ENCODE measurements at places on chromosomes 12 and 14.

DNA sequence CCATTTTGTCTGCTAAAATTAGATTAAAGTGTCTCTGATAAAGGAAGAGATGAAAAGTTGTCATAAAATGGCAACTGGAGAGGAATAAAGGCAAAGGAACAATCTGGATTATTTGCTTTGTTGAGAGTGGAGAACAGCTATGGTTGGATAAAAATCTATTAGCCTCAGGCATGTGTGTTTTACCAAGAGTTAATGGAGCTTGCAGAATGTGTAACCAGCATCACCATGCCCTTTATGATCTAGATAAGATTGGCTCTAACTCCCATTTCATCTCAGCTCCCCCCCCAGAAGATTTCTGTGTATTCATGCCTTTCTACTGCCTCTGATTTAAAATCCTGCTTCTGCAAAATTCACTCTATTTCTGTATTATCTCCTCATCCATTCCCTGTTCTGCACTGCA is 93.8 kb downstream of the GALC start:
- DNase-seq: no peak

GRCh38 chr14:100076606-100077005 is 11.4 kb downstream of the EVL start:
- no peak for DNase-seq

- no peak for DNase-seq
Measured at GRCh38 chr14:80316441-80316840, 105.1 kb upstream of the DIO2 start.

DNA sequence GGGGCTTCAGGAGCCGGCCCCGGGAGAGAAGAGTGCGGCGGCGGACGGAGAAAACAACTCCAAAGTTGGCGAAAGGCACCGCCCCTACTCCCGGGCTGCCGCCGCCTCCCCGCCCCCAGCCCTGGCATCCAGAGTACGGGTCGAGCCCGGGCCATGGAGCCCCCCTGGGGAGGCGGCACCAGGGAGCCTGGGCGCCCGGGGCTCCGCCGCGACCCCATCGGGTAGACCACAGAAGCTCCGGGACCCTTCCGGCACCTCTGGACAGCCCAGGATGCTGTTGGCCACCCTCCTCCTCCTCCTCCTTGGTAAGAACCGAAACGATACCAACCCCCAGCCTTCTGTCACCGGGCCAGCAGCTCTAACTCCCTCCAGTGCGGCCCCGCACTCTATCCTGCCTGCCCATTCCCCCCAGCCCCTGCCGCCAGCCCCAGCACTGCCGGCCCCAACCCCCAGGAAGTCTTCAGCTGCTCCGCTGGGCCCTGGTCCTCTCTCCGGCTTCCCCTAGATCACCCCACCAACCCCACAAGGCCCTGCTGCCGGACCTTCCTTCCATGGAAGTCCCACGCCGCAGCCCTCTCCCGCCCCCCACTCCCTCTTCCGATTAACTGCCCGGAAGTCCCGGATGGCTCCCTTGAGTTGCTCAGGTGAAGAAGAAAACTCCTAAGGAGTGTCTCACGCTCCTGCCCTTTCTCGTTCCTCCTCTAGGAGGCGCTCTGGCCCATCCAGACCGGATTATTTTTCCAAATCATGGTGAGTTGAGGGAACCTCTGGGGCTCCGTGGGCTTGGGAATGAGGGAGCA is 693 bp downstream of the LRP10 start:
- peak; percentile 77 for DNase-seq

DNA sequence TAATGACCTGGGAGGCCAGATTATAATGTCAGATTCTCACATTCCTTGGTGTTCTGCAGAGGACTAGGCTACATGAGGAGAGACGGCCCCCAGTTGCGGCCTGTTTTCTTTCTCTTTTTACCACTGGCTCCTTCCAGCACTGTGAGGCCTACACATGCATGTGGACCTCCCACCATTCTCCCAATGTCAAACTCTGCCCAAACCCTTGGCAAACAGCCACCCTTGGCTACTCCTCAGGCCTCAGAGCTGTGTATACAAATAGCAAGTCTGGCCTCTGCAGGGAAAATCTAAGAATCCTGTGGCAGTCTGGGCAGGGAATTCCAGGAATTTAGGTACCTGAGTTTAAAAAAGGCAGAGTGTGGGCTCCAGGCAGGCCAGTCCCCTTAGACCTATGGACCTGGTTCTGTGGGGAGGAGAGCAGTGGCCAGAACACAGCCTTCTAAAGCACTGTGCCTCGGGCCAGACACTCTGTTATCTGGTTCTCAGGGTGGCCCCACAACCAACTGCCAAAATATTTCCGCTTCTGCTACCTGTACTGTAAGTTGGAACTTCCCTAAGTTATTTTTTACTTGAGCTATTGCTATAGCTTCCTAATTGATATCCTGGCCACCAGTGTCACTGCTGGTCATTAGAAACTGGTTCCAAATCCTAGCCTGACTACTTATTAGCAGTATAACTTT is 19.9 kb upstream of the NEDD1 start:
- no peak for DNase-seq

GRCh38 chr14:90408713-90409112 is 11.9 kb downstream of the CALM1 start:
- DNase-seq: no peak

GRCh38 chr12:30827101-30828066 is 72.6 kb upstream of the CAPRIN2 start:
- no peak for DNase-seq

GRCh38 chr12:22788913-22789312 is 163.9 kb downstream of the ETNK1 start:
- DNase-seq: no peak

DNA sequence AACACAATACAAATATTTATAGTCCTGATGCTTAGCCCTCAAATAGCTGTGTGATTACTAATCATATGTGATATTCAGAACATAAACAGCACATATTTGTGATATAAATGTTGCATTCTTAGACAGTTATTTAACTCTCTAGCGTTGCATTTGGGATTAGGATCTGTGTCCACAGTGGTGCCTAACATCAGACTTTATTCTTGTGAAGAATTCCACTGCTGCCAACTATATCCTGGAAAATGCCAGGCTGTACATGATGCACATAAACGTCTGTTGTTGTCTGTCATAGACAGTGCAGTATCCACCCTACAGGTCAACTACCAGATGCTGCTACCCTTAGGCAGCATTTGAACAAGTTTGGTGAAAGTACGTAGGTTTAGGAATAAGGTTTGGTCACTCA is 39.0 kb downstream of the SLC38A4 start:
- no peak for DNase-seq

- DNase-seq: no peak
Measured at GRCh38 chr12:69666798-69667197, 32.3 kb downstream of the BEST3 start.

DNA sequence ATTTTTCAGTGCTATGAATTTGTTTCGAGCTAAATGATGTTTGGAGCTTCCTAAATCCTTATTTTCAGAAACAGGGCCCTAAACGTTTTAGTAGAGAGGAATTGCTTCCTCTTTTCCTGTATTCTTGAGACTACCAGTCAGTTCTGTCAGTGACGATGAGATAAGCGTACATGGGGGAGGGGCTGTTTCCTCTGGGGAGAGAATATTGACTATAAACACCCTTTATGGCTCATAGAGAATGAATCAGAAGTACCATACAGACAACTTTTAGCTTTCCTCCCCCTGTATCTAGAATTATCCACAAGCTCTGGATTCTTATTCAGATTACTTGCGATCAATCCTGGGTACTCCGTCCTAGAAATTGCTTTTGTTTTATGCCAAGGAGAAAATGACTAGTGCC is 5.1 kb downstream of the TBK1 start:
- DNase-seq: peak; percentile 66

DNA sequence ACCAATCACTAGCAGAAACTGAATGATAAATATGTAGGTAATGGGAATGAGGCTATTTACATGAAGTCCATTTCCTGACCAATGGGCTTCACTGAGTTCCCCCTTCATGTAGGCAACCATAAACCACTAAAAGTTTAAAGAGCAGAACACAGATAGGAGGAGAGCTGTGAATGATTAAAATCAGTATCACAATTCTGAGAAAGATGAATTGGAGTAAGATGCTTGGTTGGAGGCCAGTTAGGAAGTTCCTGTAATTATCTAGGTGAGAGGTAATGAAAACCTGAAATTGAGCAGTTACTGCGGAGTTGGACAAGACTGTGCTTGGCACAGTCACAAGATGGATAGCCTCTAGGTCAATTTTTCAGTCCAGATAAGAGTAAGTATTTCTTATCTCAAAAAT is 56.6 kb downstream of the GALNT4 start:
- peak; percentile 39 for DNase-seq

DNA sequence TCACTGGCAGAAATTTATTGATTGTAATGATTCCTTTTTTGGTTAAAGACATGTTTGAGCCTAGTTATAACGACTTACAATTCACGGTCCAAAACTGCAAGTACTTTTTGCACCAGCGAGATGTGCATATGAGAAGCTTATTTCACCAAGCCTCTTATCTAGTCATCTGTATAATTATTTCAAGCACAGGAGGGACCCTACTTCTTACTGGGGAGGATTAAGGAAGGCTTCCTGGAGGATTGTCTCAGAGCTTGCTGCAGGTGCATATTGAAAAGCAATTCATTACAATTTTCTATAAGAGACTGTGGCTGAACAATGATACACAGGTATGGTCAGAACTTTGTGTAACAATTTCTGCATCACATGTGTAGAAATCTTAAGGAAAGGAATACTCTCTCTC is 152.9 kb downstream of the CAND1 start:
- no peak for DNase-seq

GRCh38 chr12:56321027-56321426 is 5.2 kb upstream of the CNPY2 start:
- DNase-seq: no peak

DNA sequence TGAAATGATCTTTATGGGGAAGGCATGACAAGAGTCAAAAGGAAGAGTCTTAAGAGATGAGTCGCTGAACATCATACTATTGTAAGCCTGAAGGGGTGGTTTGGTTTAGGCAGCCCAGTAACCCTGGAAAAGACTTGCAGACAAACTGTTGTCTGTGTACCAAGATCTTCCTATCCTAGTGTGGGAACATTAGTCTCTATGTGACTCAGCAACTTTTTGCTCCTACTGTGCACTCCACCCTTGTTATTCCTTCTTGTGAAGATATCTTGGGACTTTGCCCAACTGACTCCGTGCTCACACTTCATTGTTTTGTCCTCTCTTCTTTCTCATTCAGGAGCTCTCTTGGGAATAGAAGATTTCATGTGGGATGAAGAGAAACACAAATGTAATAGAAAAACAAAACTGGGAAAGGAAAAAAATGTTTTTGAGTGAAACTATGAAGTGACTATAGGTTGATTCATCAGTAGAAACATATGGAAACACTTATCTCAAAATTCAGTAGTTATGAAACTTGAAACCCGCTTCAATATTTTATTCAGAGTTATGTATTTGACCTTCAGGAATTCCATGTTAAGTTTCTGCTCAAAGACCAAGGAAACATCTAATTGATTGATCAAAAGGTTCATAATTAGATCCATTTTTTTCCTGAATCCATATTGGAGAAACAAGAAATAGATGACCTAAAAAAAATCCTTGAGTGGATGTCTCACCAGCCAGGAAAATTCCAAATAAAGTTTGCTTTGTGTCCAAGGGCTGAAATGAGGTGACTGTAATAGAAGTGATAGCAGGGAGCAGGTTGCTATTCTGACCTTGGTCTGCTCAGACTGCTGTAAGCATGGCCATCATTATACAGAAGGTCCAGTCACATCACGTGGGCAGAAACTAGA is 67.2 kb downstream of the BTG1 start:
- DNase-seq: no peak

DNA sequence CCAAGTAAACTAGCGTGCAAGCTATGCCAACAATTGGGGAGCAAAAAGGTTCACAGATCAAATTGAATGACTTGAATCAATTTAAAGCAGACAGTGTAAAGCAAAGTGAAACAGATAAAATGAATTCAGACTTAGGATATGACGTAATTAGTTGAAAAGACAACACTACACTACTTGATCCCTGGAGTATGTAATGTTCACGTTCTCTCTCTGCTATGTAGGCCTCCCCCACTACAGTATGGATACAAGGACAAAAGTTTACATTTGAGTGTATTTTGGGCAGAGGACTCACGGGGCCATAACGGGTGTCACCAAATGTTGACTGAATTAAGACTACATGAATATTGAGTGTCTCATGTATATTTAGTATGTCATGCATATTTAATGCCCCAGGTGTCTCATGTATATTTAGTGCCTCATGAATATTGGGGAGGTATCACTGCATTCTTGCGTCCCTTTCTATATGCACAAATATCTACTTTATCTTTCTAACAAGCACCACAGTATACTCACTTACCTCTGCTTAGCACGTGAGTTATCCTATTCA is 44.5 kb downstream of the RERGL start:
- no peak for DNase-seq

DNA sequence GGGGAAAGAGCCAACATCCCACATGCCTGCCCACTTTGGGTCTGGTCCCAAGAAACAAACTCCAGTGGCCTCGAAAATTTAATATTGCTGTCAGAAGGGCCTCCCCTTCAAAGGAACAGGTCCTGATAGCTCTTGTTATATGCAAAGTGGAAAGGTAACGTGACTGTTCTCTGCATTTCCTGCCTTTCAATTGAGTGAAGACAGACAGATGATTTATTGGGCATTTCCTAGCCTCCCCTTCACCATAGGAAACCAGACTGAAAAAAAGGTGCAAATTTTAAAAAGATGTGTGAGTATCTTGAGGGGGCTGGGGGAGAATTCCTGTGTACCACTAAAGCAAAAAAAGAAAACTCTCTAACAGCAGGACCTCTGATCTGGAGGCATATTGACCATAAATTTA is 235.2 kb downstream of the ZFP36L1 start:
- no peak for DNase-seq

DNA sequence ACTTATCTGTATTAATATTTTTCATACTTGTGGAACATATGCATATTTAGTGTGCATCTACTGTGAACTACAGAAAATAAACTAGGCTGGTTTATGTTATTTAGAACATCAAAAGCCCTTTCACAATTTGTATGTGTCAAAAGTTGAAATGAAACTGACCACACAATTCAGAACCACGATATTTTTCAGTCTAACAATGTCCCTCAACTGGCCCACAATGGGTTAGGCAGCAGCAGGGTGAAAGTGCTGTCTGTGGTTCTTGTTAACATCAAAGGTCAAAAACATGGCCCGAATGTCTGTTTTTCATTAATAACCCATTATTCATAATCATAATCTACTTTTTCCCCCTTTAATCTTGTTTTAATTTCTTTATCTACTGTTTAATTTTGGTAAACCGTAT is 559.9 kb upstream of the ATP2B1 start:
- no peak for DNase-seq

GRCh38 chr12:115916910-115917668 is 360.4 kb downstream of the MED13L start:
- peak; percentile 58 for DNase-seq

DNA sequence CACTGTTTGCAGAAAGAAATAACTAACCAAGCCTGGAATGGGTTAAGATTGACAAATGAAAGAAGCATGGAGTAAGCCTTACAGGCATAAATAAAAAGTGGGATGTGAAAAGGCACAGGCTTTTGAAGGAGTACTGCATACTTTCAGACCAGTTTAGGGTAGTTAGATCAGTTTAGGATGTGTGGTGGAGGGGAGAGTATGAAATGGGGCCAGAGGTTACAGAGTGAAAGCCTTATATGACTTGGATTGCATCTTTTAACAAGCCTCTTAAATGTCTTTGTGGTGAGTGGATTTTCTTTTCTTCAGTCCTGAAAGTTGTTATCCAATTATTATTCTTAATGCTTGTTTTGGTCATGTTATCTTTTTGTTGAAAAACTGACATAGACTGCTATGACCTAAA is 52.2 kb upstream of the TRHDE start:
- no peak for DNase-seq

GRCh38 chr12:31582155-31582554 is 8.8 kb downstream of the DENND5B start:
- no peak for DNase-seq
